ENCODE measurements at places on chromosomes 2 and 18.
A peak's percentile ranks its signal among the peaks of the same experiment; 100 is the strongest.

- DNase-seq, result peak; percentile 16
These were observed 14.6 kb upstream of the NAPG start for GRCh38 chr18:10511236-10511635.

DNA sequence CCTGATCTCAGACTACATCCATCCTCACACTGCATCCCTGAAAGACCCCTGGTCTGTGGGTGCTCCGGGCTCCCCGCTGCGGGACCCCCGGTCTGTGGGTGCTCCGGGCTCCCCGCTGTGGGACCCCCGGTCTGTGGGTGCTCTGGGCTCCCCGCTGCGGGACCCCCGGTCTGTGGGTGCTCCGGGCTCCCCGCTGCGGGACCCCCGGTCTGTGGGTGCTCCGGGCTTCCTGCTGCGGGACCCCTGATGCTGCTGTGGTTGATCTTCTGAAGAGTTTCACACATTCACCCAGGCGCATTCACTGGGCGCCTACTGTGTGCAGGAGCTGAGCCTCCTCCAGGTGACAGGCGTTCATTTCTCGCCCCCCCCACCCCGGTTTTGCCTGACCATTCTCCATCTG, 162.7 kb upstream of the SALL3 start:
- no peak for DNase-seq

DNA sequence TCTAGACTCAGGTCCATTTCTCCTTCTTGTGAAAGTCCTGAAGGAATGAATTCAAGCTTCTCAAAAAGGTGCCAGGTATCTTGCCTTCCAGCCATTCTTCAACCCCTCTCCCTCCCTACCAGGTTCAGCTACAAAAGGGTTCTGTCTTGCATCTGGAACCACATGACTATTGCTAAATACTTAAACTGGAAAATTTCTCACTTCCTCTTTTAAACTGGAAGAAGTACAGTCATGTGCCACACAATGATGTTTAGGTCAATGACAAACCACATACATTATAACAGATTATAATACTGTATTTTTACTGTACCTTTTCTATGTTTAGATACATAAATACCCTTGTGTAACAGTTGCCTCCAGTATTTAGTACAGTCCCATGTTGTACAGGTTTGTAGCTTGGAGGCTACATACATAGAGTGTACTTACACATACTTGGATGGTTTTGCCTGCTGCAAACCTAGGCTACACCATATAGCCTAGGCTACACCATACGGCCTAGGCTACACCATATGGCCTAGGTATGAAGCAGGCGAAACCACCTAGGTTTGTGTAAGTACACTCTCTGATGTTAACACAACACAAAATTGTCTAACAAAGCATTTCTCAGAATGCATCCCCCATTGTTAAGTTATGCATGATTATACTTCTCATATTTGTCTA, 142.0 kb upstream of the DNMT3A start:
- no peak for DNase-seq

- peak; percentile 52 for DNase-seq
These were observed 2.8 kb upstream of the CYB5A start for GRCh38 chr18:74294526-74294925.

GRCh38 chr18:76791106-76791505, 31.3 kb upstream of the ZNF236 start:
- DNase-seq, result no peak

DNA sequence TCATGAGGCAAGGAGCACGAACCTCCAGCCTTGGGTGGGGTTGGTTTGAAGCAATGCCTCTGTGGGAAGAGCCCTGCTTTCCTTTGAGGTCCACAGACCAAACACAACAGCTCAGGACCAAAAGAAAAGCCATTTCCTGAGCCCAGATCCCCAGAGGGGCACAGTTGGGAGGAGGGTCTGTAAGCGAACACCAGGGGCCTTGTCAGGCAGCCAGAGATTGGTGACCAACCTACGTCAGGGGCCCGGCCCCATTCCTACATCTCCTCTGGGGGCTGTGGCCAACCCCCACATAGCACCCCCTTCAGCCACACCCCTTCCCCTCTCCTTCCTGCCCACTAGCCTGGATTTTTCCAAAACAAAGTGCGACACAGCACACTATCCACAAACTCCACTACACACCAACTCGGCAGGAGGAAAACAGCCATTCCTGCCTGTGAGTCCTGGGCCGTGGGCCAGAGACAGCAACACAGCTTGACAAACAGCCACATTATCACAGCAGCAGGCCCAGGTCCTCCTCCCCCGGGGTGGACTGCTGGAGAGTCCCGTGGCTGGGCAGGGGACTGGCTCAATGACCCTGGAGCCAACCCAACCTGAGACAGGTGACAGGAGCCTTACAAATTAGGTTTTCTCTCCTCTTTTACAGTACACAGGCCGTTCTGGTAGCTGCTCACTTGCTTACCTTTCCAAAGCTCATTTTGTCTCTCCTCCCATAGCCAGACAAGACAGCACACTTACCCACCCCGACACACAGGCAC, 98.8 kb downstream of the TNS1 start:
- DNase-seq, result peak; percentile 62

GRCh38 chr2:42878581-42878980, 86.2 kb upstream of the HAAO start:
- DNase-seq, result no peak

GRCh38 chr18:56469582-56469981, 168.8 kb downstream of the TXNL1 start:
- DNase-seq, result no peak

DNA sequence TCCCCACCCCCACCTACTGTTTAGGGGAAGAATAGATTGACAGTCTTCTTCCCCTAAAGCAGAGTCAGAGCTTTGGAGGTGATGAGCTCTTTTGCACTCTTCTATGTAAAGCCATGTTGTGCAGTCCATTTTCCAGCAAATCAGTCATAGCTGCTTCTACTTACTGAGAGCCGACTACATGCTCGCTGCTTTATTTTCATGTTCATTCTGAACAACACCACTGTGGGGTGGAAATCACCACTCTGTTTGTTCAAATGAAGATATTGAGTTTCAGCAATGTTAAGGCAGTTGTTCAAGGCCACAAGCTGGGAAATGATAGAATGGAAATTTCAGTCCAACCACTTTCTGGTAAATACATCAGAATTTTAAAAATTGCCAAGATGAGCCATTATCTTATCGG, 88.3 kb downstream of the INSIG2 start:
- DNase-seq, result no peak
